Upper lobe of left lung (tissue), 6 donors: ENCODE measurements at places on chromosomes 7 and 10. TPM values are rescaled to one million over a fixed set of nuclear protein-coding genes. Genes with fewer than 3 reads are reported as not detected.

MALRD1 gene
- 21.0 TPM for total RNA-seq

GRCh38 chr7:128055637-128056036 is 24.4 kb upstream of the LRRC4 start:
- no peak overlapping the region for H3K4me3 ChIP-seq
- H3K4me1 ChIP-seq: peaks cover 12% of the 10 kb centered on the region
- no peaks in the 10 kb centered on the region for H3K27me3 ChIP-seq
- H3K27ac ChIP-seq: no peak overlapping the region
- H3K36me3 ChIP-seq: peaks cover 4% of the 10 kb centered on the region
- DNase-seq: no peak

- H3K4me3 ChIP-seq: no peak overlapping the region
- DNase-seq: no peak
- no peaks in the 10 kb centered on the region for H3K27me3 ChIP-seq
- H3K27ac ChIP-seq: no peak overlapping the region
- no peaks in the 10 kb centered on the region for H3K36me3 ChIP-seq
- H3K4me1 ChIP-seq: no peaks in the 10 kb centered on the region
Observed at GRCh38 chr10:20048161-20048560, 231.9 kb downstream of the PLXDC2 start.

DNA sequence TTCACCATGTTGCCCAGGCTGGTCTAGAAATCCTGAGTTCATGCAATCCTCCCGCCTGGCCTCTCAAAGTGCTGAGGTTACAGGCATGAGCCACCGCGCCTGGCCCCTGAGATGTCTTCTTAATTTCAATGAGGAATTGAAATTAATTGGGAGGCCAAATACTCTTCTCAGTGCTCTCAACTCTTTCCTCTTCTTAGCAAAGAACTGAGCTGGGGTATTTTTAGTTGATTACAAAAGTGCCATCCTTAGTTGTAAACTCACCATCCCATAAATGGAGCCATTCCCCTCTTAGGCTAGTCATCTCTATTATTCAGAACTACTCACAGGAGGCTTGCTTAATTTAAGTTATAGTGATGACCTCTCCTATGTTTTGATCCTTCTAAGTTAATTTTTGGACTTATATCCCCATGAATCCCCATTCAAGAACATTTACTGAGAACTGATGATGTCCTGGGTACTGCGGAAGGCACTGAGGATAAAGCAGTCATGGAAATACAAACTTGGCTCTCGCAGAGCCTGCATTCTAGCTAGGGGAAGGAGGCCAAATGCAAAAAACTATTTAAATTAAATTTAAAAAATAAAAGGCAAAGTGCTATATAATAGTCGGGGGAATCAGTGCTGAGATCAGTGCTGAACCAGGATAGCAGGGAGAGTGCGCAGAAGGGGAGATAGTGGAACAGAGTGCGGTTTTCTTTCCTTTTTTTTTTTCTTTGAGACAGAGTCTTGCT is 145.3 kb downstream of the SFMBT2 start:
- H3K4me3 ChIP-seq: no peak overlapping the region
- peaks cover 5% of the 10 kb centered on the region for H3K4me1 ChIP-seq
- no peak for DNase-seq
- no peak overlapping the region for H3K27ac ChIP-seq
- H3K27me3 ChIP-seq: no peaks in the 10 kb centered on the region

- no peaks in the 10 kb centered on the region for H3K36me3 ChIP-seq
- H3K4me1 ChIP-seq: peaks cover 51% of the 10 kb centered on the region
- H3K27me3 ChIP-seq: no peaks in the 10 kb centered on the region
- H3K4me3 ChIP-seq: no peak overlapping the region
- H3K27ac ChIP-seq: peak overlapping the region; percentile 80
- DNase-seq: no peak
Observed at GRCh38 chr10:95536017-95536416, 25.2 kb downstream of the SORBS1 start.

GRCh38 chr7:22932896-22933295 is 81.0 kb downstream of the HYCC1 start:
- peaks cover 6% of the 10 kb centered on the region for H3K4me1 ChIP-seq
- H3K4me3 ChIP-seq: no peak overlapping the region
- no peak overlapping the region for H3K27ac ChIP-seq
- no peak for DNase-seq

PLCE1 gene
- 13.6 TPM for total RNA-seq

WNT2 gene
- total RNA-seq: 6.5 TPM

- no peak overlapping the region for H3K27ac ChIP-seq
- DNase-seq: no peak
- H3K4me3 ChIP-seq: no peak overlapping the region
- H3K27me3 ChIP-seq: no peaks in the 10 kb centered on the region
Observed at GRCh38 chr7:33873518-33873917, 31.8 kb upstream of the BMPER start.

DNA sequence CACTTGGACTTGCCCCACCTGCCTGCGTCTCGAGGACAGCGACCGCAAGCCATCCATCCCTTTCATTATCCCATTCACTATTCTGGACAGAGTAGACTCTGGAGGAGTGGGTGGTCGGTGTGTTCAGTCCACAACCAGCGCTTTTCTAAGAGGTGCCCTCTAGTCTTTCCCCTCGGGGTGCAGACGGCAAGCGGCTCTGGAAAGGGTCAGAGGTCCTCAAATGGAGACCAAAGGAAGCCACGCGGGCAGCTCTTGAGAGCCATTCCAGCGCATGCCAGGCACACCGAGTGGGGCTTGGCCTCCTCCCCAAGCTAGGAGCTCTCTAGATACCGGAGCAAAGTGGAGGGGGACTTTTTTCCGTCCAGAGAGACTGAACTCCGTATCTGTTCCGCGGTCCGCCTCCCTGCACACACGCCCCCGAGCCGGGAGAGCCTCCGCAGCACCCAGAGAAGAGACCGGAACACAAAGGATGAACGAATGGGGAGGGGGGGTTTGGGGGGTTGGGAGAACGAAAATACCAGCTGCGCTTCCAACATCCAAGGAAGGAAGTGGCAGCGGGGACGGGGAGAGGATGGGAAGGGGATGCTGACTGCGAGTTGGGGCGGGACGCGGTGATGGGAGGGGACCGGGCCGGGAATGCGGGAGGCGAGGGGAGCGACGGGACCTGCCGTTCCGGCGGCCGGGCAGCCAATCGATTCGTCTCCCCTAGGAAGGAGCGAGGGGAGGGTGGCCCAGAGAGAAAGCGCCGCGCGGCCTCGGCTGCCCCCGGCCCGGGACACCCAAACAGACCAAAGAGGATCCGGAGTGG is 515 bp downstream of the GSDME start:
- H3K27me3 ChIP-seq: peaks cover 10% of the 10 kb centered on the region
- no peaks in the 10 kb centered on the region for H3K36me3 ChIP-seq
- peak overlapping the region; percentile 88 for H3K27ac ChIP-seq
- peaks cover 14% of the 10 kb centered on the region for H3K4me1 ChIP-seq
- peak overlapping the region; percentile 83 for H3K4me3 ChIP-seq

- H3K27ac ChIP-seq: no peak overlapping the region
- H3K4me3 ChIP-seq: no peak overlapping the region
- H3K27me3 ChIP-seq: no peaks in the 10 kb centered on the region
- peaks cover 7% of the 10 kb centered on the region for H3K4me1 ChIP-seq
- H3K36me3 ChIP-seq: no peaks in the 10 kb centered on the region
- DNase-seq: no peak
Observed at GRCh38 chr7:29140873-29141468, 5.4 kb downstream of the CPVL start.

GRCh38 chr10:48695636-48696534 is 11.2 kb downstream of the WDFY4 start:
- DNase-seq: no peak
- no peaks in the 10 kb centered on the region for H3K4me1 ChIP-seq
- no peak overlapping the region for H3K27ac ChIP-seq
- H3K36me3 ChIP-seq: no peaks in the 10 kb centered on the region
- H3K27me3 ChIP-seq: no peaks in the 10 kb centered on the region

DNA sequence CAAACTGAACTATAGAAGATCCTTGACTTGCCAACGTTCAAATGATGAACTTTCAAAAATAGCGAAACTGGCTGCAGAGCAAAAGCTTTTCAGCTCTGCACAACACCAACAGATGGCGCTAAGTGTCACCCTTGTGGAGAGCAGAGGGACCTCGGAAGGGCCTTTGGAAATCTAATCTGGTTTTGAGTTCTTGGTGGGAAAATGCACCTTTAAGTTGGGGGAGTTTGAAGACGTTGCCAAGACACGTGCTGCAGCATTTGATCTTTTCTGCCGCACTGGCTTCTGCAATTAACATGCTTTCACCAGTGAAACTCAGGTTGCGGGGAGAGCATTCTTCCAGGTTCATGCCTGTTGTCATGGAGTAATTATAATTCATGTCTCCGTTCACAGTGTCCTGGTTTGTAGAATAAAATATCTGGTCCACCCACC is 26.3 kb upstream of the WDR11 start:
- no peaks in the 10 kb centered on the region for H3K36me3 ChIP-seq
- no peaks in the 10 kb centered on the region for H3K4me1 ChIP-seq
- H3K27me3 ChIP-seq: no peaks in the 10 kb centered on the region
- no peak for DNase-seq
- H3K27ac ChIP-seq: no peak overlapping the region

- H3K36me3 ChIP-seq: no peaks in the 10 kb centered on the region
- H3K4me3 ChIP-seq: no peak overlapping the region
- no peaks in the 10 kb centered on the region for H3K27me3 ChIP-seq
- H3K27ac ChIP-seq: no peak overlapping the region
- peaks cover 8% of the 10 kb centered on the region for H3K4me1 ChIP-seq
Observed at GRCh38 chr10:11882646-11883375, 59.7 kb downstream of the PROSER2 start.

UPK3BL2 gene
- total RNA-seq: 16.5 TPM

DDC gene
- 2.0 TPM for total RNA-seq

ATAD1 gene
- total RNA-seq: 13.1 TPM

DNA sequence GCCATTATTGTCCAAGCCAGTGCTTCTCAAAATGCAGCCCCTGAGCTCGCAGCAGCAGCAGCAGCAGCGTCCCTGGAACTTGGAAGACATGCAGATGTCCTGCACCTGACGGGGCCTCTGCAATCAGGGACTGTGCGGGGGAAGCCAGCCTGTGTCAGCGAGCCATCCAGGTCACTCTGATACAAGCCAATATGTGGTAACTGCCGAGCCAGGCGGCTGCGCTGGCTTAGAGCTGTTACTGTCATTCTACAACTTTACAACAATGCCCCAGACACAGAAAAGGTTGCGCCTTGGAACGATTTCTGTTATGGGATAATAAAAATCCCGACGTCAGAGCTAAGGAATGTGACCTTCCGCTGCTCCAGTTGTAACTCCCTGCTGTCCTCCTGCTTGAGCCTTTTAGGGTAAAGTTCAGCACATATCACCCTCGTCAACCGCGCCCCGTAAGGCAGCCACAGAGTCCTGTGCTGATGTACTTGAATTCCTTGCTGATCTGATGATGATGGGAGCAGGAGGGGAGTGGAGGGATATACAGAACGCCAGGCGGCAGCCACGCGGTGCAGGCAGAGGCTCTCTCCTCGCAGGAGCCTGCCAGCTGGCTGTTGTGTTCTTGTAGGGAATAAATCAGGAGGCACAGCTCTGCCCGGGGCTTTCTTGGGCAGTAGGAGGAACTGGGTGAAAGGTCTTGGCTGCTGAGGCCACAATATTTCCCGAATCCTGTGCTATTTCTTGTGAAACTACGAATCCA is 20.0 kb upstream of the CRYGN start:
- peak; percentile 86 for DNase-seq
- no peaks in the 10 kb centered on the region for H3K27me3 ChIP-seq
- H3K27ac ChIP-seq: peak overlapping the region; percentile 76
- H3K36me3 ChIP-seq: peaks cover 10% of the 10 kb centered on the region
- peaks cover 17% of the 10 kb centered on the region for H3K4me1 ChIP-seq
- no peak overlapping the region for H3K4me3 ChIP-seq

BUD31 gene
- total RNA-seq: 76.6 TPM

- no peak overlapping the region for H3K4me3 ChIP-seq
- H3K27ac ChIP-seq: no peak overlapping the region
- no peak for DNase-seq
- no peaks in the 10 kb centered on the region for H3K4me1 ChIP-seq
- no peaks in the 10 kb centered on the region for H3K27me3 ChIP-seq
Observed at GRCh38 chr10:46319389-46319788, 32.6 kb downstream of the ANTXRL start.

RELN gene
- 2.6 TPM for total RNA-seq

C10orf95 gene
- 5.9 TPM for total RNA-seq
